Activated T-helper 1 cell treated with anti-CD3 and anti-CD28 coated beads, Interleukin-2, amount 50 U/mL, for 16 hours (primary cell): ENCODE measurements at places on chromosomes 5 and 9.

DNA sequence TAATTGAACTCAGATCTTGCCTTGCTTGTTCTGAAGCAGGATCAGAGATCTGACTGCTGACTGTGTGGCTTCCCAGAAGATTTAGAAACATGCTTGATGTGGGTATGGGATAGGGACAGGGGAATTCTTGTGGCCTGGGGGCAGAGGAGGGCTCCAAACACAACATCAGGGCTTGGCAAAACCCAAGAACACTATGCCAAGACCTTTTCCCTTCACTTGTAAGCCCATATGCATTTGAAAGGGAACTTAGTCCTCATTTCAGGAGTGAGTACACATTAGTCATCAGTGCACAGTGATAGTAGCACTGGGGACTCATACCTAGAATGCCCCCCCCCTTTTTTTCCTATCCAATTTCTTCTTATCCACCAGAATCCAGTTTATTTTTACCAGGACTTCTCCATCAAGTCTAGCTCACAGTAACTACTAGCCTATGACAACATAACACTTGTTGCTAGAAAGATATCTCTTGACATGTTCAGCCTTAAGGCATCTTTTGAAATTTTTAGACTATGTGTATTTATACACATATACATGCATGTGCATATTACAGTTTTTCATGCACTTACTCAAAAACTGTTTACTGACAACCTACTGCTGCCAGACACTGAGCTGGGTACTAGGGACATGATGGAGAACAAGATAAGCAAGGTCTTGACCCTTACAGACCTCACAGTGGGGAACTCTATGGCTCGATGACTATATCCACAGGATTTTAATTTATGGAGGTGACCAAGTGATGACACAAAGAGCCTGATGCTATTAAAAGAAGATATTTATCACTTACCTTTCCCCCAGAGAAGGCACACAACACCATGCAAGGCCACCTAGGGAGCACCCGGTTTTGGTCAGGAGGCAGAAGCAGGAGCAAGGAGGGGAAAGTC, 158.3 kb upstream of the MAP3K1 start:
- DNase-seq, result no peak

DNA sequence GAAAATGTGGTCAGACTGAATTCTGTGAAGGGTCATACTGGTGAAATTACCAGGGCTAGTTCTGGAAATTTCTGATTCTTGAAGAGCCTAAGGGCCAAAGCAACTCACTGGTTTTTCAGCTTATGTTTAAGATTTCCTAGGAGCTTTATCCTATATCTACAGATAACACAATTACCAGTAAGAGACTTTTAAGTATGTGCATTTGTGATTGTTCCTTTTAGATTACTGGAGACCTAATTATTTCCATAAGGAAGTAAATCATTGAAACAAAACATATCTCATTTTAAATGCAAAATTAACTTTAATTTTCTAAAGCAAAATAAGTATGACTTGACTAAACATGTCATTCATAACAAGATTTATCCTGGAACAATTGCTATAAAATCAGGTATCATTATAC, 134.2 kb downstream of the MPDZ start:
- no peak for DNase-seq

DNA sequence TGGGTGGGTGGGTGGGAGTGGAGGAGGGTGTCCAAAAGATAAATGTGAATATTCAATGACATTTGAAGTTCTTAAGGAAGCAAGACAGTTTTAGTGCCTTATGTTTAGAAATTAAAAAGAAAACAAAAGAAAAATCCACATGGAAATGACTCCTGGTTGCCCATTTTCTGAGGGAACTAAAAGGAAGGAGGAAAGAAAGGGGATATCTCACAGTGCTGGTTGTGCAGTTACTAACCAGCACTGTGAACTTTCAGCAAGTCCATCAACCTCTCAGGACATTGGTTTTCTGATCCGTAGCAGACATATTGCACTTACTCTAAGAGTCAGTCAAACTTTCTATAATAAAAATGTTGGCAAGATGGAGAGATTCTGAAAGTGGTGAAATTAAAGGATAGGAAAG, 431.0 kb upstream of the CLINT1 start:
- no peak for DNase-seq

- no peak for DNase-seq
Measured at GRCh38 chr5:132270706-132271105, 13.2 kb downstream of the PDLIM4 start.

DNA sequence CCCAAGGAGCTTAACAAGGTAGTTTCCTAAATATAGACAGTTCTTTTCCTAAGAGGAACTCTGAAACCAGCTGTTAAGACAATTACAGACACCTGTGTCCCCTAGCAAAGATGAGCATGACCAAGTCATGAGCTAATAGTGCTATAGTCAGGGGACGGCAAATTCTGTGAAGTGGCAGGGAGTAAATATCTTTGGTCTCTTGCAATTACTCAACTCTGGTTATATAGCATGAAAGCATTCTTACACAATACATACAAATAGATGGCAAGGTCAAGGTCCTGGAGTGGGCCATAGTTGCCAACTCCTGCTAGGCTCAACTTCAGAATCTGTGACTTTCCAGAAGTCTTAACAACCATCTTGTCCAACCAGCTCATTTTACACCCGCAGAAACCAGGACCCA, 103.7 kb downstream of the RFK start:
- no peak for DNase-seq

- DNase-seq, result no peak
Measured at GRCh38 chr9:127333221-127334064, 63.5 kb upstream of the SLC2A8 start.

GRCh38 chr9:129794549-129794948, 8.4 kb upstream of the TOR1B start:
- no peak for DNase-seq

- no peak for DNase-seq
Measured at GRCh38 chr5:95915999-95916686, 45.5 kb downstream of the ELL2 start.

DNA sequence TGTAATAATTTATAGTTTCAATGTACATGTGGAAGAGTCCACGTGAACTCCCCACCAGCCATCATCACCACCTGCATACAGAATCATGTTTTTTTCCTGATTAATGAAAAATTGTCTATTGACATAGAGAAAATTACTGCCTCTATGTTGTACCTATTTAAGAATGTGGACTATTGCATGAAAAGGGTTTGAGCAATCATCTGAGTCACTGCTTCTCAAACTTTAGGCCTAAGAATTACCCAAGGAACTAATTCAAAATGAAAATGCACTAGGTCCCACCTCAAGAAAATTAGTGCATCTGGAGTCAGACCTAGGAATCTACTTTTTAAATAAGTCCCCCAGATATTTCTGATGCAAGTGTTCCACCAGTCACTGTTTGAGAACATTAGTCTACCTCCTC, 709.3 kb downstream of the MAT2B start:
- DNase-seq, result no peak

GRCh38 chr9:108477529-108478006, 378.2 kb downstream of the ACTL7B start:
- DNase-seq, result no peak

DNA sequence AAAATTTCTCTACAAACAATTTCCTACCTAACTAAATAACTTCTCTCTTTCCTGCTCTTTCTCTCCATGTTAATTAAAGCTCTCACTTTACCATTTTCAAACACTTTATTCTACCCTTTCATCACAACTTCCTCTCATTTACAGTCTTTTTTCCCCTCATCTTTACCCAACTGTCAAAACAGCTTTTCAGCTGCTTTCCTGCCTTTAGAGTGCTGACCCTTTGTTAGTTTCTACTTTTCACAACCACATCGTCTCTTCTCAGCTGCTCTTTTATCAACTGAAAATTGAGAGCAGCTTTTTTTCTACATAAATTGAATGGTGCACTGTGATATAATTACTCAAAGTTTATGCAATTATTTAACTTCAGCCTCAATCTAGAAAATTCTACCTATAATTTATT, 3.1 kb upstream of the HOMER1 start:
- no peak for DNase-seq

GRCh38 chr5:68884144-68884754, 209.6 kb upstream of the SLC30A5 start:
- DNase-seq, result no peak

DNA sequence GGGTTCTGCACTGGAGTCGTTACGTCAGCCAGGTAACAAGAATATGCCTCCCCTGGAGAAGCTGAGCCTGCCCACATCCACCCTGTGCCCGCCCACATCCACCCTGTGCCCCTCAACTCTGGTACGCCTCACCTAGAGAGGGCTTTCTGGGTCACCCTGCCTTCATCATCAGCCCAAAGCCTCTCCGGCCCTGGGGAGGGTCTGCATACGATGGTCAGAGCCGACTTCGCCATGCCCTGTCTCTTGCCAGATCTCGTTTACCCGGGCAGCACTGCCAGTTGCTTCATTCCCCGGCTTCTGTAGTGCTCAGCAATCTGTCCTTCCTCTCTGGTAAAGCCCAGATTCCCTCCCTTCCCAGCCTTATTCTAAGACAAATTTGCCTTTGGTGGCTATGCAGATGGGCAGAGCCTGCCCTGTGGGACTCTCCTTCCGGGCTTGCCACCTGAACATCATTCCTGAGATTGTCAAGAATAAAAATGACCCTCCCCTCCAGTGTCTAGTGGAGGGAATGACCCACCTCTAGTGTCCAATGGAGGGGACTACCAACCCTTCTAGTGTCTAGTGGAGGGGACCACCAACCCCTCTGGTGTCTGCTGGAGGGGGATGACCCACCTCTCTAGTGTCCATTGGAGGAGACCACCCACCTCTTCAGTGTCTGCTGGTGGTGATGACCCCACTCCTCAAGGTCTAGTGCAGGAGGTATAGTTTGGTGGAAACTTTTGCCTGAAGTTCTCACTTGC, 3.4 kb downstream of the PLEKHG4B start:
- no peak for DNase-seq

GRCh38 chr9:122221183-122221811, 7.5 kb downstream of the LHX6 start:
- DNase-seq, result no peak

- DNase-seq, result no peak
Measured at GRCh38 chr5:150350524-150351344, 6.8 kb upstream of the TCOF1 start.

- no peak for DNase-seq
Measured at GRCh38 chr5:151627650-151628049, 36.5 kb upstream of the FAT2 start.

DNA sequence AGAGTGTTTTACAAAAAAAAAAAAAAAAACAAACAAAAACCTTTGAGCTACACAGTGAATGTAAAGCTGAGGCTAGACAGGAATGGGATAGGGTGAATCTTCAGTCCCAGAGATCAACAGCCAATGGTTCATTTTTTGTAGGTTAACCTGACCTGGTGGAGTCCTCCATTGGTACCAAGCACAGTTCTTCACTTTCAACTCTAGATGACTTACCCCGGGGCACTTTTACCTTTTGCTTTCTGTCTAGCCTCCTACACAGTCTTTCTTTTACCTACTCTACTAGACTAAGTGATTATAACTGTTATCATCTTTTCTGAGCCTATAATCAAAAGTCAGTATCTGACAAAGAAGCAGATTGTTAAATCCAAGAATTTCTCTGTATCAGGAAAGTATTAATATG, 50.9 kb downstream of the ANXA2R start:
- no peak for DNase-seq

DNA sequence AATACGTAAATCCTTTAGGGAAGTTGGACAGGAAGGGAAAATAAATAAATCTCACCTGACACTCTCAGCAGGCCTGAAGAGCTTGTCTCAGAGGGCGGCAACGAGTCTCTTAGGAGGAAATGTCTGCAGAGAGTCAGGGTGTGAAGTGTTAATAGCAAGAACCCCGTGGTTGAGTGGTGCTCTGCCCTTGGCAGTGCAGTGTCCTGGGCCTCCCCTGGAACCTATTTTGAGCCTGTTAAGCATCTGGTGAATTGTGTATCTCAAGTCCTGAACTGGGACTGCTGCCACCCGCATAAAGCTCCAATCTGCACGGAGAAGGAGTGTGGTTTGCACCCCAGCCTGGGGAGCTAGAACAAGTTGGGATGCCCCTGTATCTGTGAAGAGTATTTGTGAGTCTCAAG, 211.8 kb downstream of the GOLPH3 start:
- no peak for DNase-seq

DNA sequence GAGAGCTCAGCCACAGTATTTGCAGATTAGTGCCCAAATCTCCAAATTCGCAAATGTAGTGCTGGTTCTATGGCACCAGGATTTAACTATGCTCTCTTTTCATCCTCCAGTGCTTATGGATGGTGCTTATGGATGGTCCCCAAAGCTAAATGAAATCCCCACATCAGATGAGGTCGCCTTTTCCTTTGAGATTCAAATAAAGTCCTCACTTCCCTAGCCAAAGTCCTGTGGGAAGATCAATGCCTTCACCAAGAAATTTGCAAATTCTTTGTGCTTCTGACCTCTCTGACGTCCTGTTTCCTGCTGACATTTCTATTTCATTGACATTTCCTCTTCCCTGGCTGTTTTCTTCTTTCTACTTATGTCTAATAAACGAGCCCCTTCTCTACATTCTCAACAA, 1077.0 kb upstream of the C9orf72 start:
- no peak for DNase-seq

DNA sequence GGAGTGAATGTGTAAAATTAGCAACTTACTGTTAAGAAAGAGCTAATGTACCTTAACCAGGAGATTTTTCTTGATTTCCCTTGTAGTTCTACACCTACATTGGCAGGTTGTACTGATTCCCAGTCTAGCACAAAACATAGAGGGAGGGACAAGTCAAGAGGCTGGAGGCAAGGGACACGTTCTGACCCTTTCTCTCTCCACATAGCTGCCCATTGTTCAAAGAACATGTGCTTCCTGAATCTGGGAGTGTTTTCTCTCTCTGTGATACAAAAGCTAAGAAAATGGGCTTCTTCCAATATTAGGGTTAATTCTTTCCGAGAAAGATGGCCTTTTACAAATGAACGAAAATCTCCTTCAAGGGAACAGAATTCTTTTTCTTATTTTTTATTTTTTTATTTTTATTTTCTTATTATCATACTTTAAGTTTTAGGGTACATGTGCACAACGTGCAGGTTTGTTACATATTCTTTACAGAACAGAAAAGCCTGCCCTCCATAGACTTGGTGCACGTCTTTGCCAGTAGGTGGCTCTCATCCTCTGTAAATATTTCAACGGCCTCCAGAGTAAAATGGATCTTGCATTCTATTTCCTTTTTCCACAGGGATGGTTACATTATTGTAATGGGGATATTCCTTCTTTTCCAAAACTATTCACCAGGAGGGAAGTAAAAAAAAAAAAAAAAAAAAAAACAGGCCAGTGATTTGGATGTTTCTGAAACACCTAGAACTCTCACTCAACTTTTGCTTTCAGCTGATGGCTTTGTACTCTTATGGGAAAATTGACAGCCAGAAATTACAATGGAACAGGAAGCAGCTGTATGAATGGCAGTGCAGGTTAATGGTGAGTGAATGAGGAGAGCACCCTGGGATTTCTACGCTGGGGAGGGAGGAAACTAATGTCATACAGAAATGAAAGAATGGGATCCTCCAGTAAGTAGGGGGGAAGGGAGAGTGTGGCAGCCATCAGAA, 13.1 kb upstream of the IFNA5 start:
- DNase-seq, result no peak
